ENCODE measurements at places on chromosomes 5 and 9.

GRCh38 chr9:109316207-109316640 is 4.6 kb downstream of the EPB41L4B start:
- no peak for DNase-seq

- no peak for DNase-seq
Observed at GRCh38 chr9:86407022-86407421, 52.8 kb upstream of the TUT7 start.

GRCh38 chr5:108579236-108579635 is 168.5 kb upstream of the FER start:
- no peak for DNase-seq

DNA sequence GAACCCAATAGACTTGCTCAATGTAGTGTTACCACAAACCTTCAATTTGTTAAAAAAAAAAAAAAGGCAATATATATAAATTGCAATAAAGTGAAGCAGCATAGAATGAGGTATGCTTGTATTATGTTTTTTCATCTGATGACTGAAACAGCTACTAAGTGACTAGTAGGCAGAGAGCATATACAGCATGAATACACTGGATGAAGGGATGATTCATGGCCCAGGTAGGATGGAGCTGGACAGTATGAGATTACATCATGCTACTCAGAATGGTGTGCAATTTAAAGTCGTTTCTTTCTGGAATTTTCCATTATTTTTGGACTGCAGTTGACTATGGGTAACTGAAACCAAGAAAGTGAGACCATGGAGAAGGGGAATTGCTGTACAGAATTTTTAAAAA is 161.2 kb downstream of the GNA14 start:
- DNase-seq = no peak

DNA sequence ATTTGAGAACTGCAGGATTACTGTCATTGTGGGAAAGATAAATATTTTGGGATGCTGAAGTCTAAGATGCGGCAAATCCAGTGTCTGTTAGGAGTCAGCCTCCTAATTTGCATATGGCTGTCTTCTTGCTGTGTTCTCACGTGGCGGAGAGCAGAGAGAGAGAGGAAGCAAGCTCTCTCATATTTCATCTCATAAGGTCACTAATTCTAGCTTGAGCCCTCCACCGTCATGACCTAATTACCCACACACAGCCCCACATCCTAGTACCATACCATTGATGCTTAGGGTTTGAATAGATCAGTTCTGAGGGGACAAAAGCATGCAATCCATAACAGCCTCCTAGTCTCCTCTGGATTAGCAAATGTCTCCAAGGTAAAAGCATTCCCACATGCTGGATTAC is 124.5 kb downstream of the CDH12 start:
- no peak for DNase-seq
